ENCODE measurements at places on chromosomes 12 and 14. TPM values are rescaled to one million over a fixed set of nuclear protein-coding genes. Genes with fewer than 3 reads are reported as not detected.

The MYF6 gene
- not detected for polyA plus RNA-seq

The SERPINA10 gene
- 4.3 TPM for polyA plus RNA-seq

The PTCSC3 gene
- not detected for polyA plus RNA-seq

DNA sequence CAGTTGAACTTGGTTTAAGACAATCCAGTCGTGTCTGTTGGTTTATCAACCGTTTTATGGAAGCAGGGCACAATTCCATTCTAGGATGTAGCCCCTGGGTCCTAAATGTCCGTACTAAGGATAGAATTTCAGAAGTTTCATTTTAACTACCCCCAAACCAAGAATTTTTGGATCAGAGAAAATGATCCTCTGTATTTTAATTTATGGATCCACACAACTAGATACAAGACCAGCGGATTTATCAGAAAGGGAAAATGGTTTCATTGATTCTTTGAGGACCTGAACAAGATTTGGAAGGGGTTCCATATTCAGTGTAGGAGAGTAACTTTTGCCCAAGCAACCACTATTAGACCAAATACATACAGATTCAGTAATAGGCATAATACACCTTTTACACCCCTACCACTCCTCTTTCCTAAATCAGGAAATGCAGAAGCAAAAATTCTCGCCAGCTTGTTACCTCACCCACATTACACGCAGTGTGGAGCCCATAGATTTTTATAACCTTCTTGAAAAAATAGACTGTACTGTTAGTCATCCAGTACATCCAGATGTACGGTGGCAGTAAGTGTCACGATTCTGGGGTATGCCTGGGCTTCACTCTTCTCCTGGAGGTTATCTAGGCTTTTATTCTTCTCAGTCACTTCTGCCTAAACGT lies 1.4 kb upstream of the FBXL14 start:
- H3K4me3 ChIP-seq = no peak overlapping the region
- DNase-seq = no peak
- no peaks in the 10 kb centered on the region for H3K36me3 ChIP-seq
- H3K27ac ChIP-seq = no peak overlapping the region
- no peaks in the 10 kb centered on the region for H3K27me3 ChIP-seq
- H3K4me1 ChIP-seq = peaks cover 14% of the 10 kb centered on the region

GRCh38 chr12:50024805-50025186 lies 498 bp downstream of the RACGAP1 start:
- no peaks in the 10 kb centered on the region for H3K36me3 ChIP-seq
- no peak overlapping the region for H3K27ac ChIP-seq

GRCh38 chr14:55152052-55152753 lies 23.2 kb downstream of the LGALS3 start:
- H3K27ac ChIP-seq = no peak overlapping the region
- no peaks in the 10 kb centered on the region for H3K36me3 ChIP-seq

All from pancreas (tissue), 10 donors.